ENCODE measurements at places on chromosomes 1 and 21.

GRCh38 chr1:94772230-94772641 lies 47.9 kb upstream of the SLC44A3 start:
- no peak for DNase-seq

- no peak for DNase-seq
These were observed 26.5 kb upstream of the SLC35A3 start for GRCh38 chr1:99943223-99943794.

GRCh38 chr1:180585994-180586359 lies 27.2 kb downstream of the OVAAL start:
- no peak for DNase-seq

- DNase-seq, result no peak
These were observed 480 bp upstream of the MIS18A start for GRCh38 chr21:32279377-32279680.

DNA sequence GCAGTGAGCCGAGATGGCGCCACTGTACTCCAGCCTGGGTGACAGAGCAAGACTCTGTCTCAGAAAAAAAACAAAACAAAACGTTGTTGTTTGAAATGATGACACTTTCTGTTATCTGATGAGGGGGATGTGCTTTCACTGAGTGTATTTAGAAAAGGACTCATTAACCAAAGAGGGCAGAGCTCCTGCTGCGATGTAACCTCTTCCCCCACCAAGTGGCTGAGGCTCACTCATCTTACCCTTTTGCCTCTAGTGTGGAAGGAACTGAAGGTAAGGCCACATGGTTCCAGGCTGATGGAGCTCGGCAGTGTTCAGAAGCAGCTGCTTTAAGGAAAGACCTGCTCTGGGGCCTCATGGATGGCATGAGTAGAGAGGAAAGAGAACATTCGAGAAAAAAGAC lies 105.7 kb upstream of the RUNX1 start:
- DNase-seq, result no peak

Measured in NT2/D1 (cell line).